ENCODE measurements at places on chromosomes 5 and 9.

GRCh38 chr9:94826644-94827410, 100.3 kb downstream of the AOPEP start:
- no peak for DNase-seq

- no peak for DNase-seq
Observed at GRCh38 chr9:109989296-109989695, 209.3 kb downstream of the PALM2AKAP2 start.

- peak; percentile 68 for DNase-seq
Observed at GRCh38 chr9:84315278-84315877, 25.2 kb downstream of the SLC28A3 start.

- DNase-seq = no peak
Observed at GRCh38 chr5:34778091-34778850, 60.7 kb upstream of the TTC23L start.

DNA sequence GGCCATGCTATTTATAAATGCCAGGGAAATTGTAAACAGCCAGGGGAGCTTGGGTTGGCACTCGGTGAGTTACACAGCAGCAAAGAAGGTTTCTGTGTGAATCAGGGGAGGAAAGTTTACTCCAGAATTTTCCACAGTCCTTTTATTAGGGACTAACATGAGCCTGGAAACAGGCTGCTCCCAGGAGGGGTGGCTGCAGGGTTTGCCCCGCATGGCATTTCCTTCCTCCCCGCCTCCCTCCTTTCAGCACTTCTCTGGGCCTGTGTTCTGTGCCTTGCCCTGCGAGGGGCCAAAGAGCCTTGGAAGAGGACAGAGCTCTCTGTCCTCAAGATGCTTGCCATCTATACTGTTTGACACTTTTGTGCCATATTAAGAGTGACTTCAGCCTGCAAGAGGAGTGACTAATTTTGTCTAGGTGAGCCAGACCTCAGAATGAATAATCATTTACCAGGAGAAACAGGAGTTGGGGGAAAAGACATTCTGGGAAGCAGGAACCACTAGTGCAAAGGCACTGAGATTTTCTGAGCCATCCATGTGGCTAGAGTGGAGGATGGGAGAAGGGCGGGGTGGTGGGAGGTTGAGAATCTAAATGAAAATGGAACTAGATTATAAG, 1.8 kb downstream of the GSN start:
- DNase-seq = no peak

GRCh38 chr9:14994738-14995137, 84.5 kb upstream of the FREM1 start:
- DNase-seq = no peak

- DNase-seq = no peak
Observed at GRCh38 chr5:139121120-139121519, 77.0 kb downstream of the SIL1 start.

- no peak for DNase-seq
Observed at GRCh38 chr5:117652036-117652957, 1077.7 kb upstream of the SEMA6A start.

GRCh38 chr9:122158202-122158601, 1.4 kb downstream of the NDUFA8 start:
- DNase-seq = no peak

GRCh38 chr5:133793756-133794465, 174.5 kb downstream of the C5orf15 start:
- DNase-seq = no peak

GRCh38 chr5:111278858-111279504, 54.8 kb downstream of the CAMK4 start:
- no peak for DNase-seq

GRCh38 chr5:131993676-131994075, 17.8 kb downstream of the ACSL6 start:
- DNase-seq = no peak

DNA sequence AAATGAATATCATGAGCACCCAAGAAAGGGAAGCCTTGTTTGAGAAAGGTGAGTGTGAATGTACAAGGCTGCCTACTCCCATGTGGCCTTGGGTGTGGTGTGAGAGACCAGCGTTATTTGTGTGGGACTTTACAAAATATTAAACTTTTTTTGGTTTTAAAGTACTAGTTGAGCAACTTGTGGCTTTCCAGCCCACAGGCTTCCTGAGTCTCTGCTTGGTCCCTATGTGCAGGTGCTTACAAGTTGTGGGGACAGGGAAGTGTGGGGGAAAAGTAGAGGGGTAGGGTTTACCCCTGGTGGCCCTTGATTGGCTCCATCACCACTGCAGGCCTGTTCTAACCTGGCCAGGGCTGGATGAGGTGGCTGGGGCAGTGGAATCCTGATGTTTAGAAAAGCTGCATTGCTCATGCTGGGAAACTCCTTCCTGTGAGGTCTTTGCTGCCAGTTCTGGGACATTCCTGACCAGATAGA, 19.7 kb downstream of the PTTG1 start:
- no peak for DNase-seq

DNA sequence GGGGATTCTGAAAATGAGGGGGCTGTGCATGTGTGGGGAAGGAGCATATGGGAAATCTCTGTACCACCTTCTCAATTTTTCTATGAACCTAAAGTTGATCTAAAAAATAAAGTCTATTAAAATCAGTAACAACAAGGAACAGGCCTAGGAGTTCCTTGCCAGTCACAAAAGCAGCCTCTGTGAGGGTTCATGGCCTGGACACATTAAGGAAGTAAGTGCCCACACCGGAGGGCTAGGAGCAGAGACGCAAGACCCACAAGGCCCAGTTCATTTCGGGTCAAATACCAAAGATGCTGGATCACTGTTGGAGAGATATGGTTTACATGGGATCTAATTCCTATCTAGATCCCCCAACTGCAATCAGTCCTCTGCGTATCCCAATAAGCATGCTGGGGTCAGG, 88.4 kb downstream of the SEMA4D start:
- no peak for DNase-seq

Data from right atrium auricular region (tissue), 2 donors.